ENCODE measurements at places on chromosomes 13 and 19.

- peak; percentile 6 for DNase-seq
Measured at GRCh38 chr19:24033963-24034342, 53.0 kb upstream of the ZNF254 start.

GRCh38 chr19:33194532-33194885 lies 379 bp downstream of the LRP3 start:
- no peak for DNase-seq

GRCh38 chr19:5585461-5586299 lies 17.9 kb upstream of the TINCR start:
- DNase-seq = peak; percentile 30

- DNase-seq = no peak
Measured at GRCh38 chr13:31116224-31116623, 45.5 kb downstream of the HSPH1 start.

DNA sequence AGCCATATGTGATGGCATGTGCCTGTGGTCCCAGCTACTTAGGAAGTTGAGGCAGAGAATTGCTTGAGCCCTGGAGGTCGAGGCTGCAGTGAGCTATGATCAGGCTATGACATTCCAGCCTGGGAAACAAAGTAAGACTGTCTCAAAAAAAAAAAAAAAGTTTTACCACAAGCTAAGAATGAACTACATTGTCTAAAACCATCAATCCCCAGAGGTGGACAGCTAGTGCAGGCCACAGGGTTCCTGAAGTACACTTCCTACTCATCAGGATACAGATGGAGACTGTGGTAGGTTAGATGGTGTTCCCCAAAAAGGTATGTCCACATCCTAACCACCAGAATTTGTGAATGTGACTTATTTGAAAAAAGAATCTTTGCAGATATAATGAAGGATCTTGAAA lies 63.5 kb upstream of the DOCK9 start:
- no peak for DNase-seq

DNA sequence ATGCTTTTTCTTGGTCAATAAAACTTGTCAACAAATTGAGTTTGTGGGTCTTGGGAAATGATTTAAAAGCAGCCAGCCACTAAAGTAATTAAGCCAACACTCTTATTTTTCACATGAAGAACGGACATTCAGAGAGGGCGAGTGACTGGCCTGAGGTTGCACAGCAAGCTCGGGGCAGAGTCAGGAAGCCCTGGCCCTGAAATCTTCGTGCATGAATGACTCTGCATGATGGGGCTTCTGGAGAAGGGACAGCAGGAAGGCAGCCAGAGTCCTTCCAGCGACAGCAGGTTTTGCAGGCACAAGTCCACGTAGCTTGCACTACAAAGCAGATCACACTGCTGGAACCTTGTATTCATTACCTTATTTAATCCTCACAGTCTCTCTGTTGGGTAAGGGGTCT lies 232.5 kb downstream of the ZNF536 start:
- DNase-seq = no peak
